ENCODE measurements at places on chromosomes 7 and 10. TPM values are rescaled to one million over a fixed set of nuclear protein-coding genes. Genes with fewer than 3 reads are reported as not detected.

The PILRA gene
- total RNA-seq: 5.2 TPM

The COBL gene
- 4.0 TPM for total RNA-seq

The TLX1 gene
- total RNA-seq: not detected

The TET1 gene
- total RNA-seq: 0.90 TPM

The SEPHS1 gene
- total RNA-seq: 84.0 TPM

The GIMAP8 gene
- total RNA-seq: not detected

The RP9 gene
- 37.1 TPM for total RNA-seq

The CHCHD1 gene
- total RNA-seq: 75.1 TPM

The SNX8 gene
- total RNA-seq: 130 TPM

The LRIT1 gene
- total RNA-seq: not detected

The TBATA gene
- total RNA-seq: not detected

The TSPAN33 gene
- total RNA-seq: 6.4 TPM

The KCNH2 gene
- 3.3 TPM for total RNA-seq

The IFIT2 gene
- total RNA-seq: 2.7 TPM

The ARHGEF35 gene
- 0.39 TPM for total RNA-seq

The NEUROD6 gene
- not detected for total RNA-seq

The MMRN2 gene
- 1.0 TPM for total RNA-seq

The BTBD16 gene
- 0.46 TPM for total RNA-seq

The FLNC gene
- 5.3 TPM for total RNA-seq

The LRRC4 gene
- not detected for total RNA-seq

The PNLIP gene
- not detected for total RNA-seq

The SPDYE8 gene
- total RNA-seq: not detected

The TSPAN13 gene
- total RNA-seq: 15.6 TPM

The SPAM1 gene
- not detected for total RNA-seq

The PRKAR2B gene
- total RNA-seq: 2.2 TPM

The SPDYE1 gene
- total RNA-seq: not detected

The C10orf90 gene
- total RNA-seq: 2.7 TPM

The ARPC1B gene
- total RNA-seq: 311 TPM

The SUN3 gene
- total RNA-seq: 0.09 TPM

The RELN gene
- total RNA-seq: not detected

The MYOZ1 gene
- not detected for total RNA-seq

The TCAF2 gene
- total RNA-seq: 1.2 TPM

The NUTM2E gene
- total RNA-seq: 0.47 TPM

The GJD4 gene
- total RNA-seq: not detected

The PPP1R17 gene
- total RNA-seq: not detected

The TMEM139 gene
- 0.64 TPM for total RNA-seq

The TNS3 gene
- 86.6 TPM for total RNA-seq

All from A549 treated with Hydrocortisone at 1 μM for 4 hours (cell line).